ENCODE measurements at places on chromosomes 1 and 21. TPM values are rescaled to one million over a fixed set of nuclear protein-coding genes. Genes with fewer than 3 reads are reported as not detected.

DNA sequence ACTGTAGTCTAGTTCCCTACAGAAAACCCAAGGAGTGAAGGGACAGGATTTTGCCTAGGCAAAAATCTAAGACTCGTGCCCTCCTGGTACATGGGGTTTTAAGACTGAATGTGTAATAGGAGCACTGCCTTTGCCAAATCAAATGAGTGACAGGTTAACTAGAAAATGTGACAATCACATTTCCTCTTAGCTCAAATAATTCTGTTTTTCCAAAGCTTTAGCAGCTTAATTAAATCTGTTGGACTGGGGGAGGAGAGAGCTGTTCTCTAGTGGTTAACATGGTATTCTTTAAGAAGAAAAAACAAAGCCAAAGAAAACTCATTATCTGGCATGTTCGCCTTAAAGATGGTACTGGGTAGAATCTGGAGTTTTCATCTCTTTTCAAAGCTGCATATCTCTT is 12.6 kb downstream of the FNDC5 start:
- ATAC-seq = no peak

- no peak for ATAC-seq
These were observed 49.3 kb downstream of the ADAMTS1 start for GRCh38 chr21:26795866-26796329.

DNA sequence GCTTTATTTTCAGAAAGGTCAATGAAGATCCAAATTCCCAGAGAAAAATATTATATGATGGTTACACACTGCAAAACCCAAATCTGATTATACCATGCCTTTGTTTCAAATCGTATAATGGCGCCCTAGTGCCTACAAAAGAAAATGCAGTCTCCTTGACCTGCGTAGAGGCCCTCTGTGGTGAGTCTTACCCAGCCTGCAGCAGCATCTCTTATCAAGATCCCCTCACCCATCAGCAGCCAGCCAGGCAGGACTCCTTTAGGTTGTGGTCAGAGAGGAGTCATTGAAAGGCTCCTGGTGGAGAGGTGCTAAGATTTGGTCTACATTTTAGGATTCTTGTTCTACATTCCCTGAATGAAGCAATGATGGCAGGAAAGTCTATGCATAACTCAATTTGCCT is 23.7 kb upstream of the DAB1 start:
- ATAC-seq = no peak

DNA sequence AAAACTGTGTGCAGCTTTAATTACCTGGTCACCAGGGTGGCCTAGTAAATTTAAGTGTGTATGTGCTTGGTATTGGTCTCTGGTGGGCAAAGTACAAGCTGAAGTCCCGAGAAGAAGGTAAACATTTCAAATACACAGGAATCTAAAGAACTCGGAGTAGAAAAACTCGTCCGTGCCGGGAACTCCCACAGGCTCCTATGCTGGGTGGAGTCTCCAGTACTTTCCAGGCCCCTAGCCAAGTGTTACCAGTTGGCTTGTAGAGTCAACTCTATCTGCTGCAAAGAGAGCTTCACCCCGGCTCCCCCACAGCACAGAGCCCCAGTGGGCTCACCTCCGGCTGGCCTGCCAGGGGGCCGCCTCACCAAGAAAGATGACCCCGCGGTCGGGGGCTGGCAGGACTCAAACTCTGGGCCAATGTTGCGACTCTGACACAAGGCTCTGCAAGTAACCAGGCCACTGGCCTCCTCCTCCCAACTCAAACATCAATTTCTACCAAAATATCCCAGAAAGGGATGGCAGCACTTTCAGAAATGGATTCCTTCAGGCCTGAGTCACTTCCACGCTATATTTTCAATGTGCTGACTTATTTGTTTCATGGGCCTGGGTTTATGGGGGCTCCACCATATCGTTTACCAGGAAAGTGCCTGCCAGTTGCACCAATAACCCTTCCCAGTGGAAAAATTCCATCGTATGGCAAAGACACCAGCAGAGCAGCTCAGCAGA is 73.9 kb downstream of the SLC66A1 start:
- no peak for ATAC-seq

RUNX1 gene
- total RNA-seq = 112 TPM

DNA sequence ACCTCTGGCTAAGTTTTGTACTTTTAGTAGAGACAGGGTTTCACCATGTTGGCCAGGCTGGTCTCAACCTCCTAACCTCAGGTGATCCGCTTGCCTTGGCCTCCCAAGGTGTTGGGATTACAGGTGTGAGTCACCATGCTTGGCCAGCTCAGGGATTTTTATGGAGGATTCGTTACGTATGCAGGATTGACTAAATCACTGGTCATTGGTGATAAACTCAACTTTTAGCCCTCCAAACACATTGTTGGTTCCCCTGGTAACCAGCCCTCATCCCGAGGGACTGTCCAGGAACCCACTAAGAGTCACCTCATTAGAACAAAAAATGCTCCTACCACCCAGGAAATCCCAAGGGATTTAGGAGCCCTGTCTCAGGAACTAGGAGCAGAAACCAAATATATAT is 40.4 kb downstream of the ST3GAL3 start:
- ATAC-seq = no peak

SLC35F3 gene
- 0.13 TPM for total RNA-seq

- peak; percentile 56 for ATAC-seq
These were observed 654.5 kb downstream of the MATN1 start for GRCh38 chr1:30068787-30069472.

DNA sequence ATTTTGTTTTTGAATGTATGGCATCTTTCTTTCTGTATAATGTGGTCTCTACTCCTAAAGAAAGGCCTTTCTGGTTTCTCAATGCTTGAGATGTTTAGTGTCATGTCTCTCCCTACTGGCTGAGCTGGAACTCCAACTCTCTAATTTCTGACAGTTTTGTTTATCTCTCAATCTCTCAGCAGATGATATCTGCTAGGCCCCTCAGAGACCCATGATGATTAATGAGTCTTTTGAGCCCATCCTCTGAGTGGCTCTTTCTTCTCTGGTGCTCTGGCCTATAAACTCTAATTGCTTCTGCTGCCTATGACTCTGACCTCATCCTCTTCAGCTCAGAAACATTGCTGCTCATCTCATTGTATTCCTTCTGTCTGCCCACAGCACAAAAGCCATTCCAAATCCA is 46.6 kb downstream of the CRB1 start:
- no peak for ATAC-seq

GRCh38 chr1:165486663-165487062 is 41.7 kb upstream of the RXRG start:
- no peak for ATAC-seq

GRCh38 chr1:242086706-242087105 is 87.8 kb upstream of the MAP1LC3C start:
- ATAC-seq = no peak

DNA sequence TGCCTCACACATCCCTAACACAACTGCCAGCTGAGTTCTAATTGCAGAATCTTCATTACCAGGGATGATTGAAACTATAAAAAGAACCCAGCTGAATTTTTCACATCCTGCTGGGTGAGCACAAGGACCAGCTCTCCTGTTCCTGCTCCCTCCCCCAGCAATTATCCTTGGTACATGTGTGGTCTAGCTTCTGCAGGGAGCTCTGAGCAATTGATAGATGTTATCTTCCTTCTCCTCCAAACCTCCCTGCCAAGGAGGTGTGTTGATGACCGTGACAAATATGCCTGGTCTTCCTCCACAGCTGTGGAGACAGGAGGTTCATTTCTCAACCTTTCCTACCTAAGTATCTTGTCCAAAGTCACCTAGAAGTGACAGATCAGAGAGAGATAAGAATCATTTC is 65.3 kb upstream of the MAN1A2 start:
- no peak for ATAC-seq

GRCh38 chr1:8867878-8868567 is 10.5 kb downstream of the ENO1 start:
- ATAC-seq = no peak

DNA sequence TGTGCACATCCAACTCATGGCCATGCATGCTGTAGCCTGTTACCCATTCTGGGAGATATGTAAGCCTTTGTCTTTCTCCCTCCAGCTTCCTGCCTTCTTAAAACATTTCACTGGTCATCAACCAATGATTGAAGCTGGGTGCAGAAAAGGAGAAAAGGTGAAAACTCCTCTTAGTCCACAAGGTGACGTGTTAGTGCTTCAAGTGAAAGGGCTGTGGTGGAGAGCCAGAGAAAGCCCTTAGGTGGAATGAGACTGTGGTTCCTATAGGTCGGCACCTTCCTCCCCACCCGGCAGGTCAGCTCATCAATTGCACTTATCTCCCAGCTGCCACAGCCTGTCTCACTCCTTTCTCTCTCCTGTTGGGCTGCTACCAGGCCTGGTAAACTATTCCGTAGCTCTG is 30.4 kb downstream of the ERG start:
- no peak for ATAC-seq

DNA sequence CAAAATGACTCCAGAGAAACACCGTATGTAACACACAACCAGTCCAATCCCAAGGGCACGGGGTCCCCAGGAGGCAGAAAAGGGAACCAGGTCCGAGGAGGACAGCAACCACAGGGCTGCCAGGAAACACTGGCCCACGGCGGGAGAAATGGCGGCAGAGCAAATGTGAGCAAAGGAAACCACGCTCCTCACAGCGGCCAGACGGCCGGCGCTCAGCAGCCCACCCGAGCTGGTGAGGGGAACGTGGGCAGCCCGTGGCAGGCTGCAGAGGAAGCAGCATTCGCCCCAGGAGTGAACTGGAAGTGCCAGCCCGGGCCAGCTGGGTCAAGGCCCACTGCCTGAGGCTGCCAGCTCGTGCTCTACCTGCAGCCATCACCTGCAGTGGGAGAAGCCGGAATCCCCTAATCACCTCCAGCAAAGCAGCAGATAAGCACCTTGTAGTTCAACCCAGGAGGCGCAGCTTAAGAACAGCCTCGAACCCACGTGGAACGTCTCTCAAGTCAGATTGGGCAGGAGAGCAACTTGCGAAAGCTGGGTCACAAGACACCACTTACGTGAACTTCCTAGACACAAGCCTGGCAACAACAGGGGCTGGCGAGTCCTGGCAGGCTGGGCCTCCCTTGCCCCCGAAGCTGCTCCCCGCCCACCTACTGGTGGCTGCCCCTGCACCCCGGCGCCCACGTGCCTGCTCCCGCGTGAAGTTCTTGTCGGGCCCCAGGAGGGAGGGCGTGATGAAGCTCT is 6.7 kb downstream of the SLC19A1 start:
- no peak for ATAC-seq

GRCh38 chr1:6685381-6685780 is 16.2 kb downstream of the DNAJC11 start:
- ATAC-seq = no peak

OR2L5 gene
- not detected for total RNA-seq

CR2 gene
- total RNA-seq = 0.42 TPM

PADI4 gene
- total RNA-seq = 0.19 TPM

- ATAC-seq = no peak
These were observed 70.7 kb downstream of the SCMH1 start for GRCh38 chr1:41171266-41171874.

GRCh38 chr1:83967336-83967735 is 31.6 kb downstream of the TTLL7 start:
- no peak for ATAC-seq

DNA sequence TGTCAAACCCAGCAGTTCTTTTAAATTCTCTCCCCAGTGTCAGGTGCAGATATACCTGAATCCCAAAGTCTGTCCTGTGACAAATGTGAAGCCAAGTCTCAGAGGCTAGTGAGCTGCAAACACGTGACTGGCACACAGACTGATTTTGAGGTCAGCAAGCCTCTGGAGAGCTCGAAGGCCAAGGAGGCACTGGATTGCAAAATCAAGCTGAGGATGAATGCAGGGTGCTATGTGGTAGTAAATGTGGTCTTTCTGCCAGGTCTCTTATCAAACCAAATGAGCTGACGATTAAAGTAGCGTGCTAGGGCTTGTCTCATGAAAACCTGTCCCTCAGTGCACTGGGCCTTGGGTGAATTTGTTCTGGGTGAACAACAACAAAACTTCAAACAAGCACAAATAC is 20.6 kb downstream of the GPR3 start:
- no peak for ATAC-seq

DNA sequence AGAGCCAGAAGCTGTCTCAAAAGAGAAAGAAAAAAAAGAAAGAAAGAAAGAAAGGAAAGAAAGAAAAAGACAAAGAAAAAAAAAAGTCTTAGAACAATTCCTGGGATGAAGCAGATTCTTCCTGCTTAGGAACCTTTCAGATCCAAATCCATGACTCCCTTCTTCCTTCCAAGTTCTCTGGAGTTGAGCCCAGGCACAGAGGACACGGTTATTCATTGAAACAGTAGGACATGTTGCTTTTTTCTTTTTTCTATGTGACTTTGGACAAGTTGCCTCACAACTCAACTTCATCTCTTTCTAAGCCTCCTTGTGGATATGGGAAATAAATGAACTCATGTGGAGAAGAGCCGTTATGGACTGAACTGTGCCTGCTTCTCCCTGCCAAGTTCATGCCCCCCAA is 14.7 kb upstream of the TNFRSF8 start:
- no peak for ATAC-seq

DNA sequence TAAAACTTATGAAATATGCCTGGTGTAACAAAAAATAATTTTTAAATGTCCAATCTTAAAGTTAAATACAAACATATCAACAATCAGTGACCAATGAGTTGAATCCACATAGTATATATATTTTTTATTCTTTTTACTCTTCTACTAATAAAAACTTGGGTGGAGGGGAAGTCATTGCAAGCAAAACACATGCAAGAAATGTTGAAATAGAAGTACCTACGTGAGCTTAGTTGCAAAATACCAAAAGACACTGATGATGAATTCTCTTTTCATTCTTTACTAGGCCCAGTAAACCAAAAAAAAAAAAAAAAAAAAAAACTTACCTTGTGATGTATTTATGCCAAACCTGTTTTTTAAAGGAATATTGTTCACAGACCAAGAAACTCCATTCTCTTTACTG is 26.4 kb upstream of the PLA2G4A start:
- no peak for ATAC-seq

DNA sequence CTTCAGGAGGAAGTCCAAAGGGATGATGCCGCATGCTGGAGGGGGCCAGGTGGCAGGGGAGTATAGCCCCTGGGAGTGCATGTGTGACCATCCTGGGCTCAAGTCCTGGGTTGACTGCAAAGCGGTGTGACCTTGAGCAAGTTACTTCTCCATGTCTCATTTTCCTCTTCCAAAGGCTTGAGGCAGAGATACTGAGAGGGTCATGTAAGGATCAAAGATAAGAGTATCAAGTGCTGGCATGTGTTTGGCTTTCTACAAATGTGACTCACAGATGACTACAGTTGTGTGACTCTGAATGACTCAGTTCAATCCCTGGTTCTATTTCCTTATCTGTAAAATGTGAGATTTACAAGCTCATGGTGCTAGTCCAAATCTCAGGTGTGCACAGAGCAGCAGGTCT is 26.1 kb downstream of the PROK1 start:
- ATAC-seq = peak; percentile 86

- peak; percentile 42 for ATAC-seq
These were observed 519 bp downstream of the RERE start for GRCh38 chr1:8816831-8817411.

OLIG2 gene
- total RNA-seq = not detected

DNA sequence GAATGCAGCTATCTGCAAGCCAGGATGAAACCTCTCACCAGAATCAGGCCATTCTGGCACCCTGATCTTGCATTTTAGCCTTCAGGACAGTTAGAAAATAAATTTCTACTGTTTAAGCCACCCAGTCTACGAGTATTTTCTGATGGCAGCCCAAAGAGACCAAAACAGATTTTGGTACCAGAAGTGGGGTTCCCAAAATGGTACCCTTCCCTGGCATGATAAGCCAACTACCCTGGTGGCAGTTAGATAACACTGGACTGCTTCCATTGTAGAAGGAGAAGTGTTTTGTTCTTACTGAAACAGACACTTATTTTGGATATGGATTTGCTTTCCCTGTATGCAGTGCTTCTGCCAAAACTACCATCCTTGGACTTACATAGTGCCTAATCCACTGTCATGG is 115.0 kb downstream of the CSMD2 start:
- no peak for ATAC-seq

HES3 gene
- total RNA-seq = not detected

ADAMTSL4 gene
- total RNA-seq = 0.37 TPM

Measured in activated T-helper 17 cell treated with anti-CD3 and anti-CD28 coated beads, Interleukin-2, amount 50 U/mL, for 72 hours (primary cell).